Activated naive CD4-positive, alpha-beta T cell treated with anti-CD3 and anti-CD28 coated beads for 36 hours (primary cell): ENCODE measurements at places on chromosomes 16 and 17.

GRCh38 chr17:67818110-67819002, 6.9 kb upstream of the BPTF start:
- no peak for DNase-seq

DNA sequence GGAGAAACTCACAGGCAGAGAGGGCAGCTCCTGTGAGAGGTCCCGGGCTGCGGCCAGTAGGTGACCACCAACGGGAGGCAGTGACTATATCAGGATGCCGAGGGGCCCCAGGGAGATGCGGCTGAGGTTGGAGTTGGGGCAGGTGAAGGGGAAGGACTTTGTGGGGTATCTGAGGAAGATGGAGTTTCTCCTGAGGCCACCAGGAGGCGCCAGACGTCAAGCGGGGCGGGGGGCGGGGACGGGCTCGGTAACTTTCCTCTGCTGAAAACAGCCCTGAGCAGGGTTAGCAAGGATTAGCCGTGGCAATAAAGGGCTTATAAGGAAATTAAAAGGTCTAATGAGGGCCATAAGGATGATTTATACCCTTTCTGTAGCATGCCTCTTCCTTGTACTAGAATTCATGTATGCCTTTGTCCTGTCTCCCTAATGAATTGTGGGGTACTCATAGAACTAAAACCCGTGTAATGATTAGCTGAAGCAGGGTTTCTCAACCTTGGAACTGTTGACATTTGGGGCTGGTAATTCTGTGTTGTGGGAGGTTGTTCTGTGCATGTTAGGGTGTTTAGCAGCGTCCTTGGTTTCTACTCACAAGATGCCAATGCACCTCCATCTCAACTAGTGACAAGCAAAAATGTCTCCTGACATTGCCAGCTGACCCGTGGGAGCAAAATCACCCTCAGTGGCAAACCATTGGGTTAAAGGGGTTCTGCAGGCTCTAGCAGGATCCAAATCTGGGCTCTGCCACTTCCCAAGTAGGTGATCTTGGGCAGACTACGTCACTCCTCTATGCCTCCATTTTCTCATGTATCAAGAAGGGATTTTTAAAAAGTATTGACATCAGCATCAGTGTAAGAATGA, 74.8 kb upstream of the GRIN2A start:
- DNase-seq, result peak; percentile 53

GRCh38 chr16:2458887-2459646, 842 bp upstream of the TEDC2 start:
- DNase-seq, result no peak

- DNase-seq, result peak; percentile 28
Observed at GRCh38 chr17:31654936-31655335, 204.1 kb downstream of the COPRS start.

GRCh38 chr16:89437251-89437987, 52.9 kb downstream of the ANKRD11 start:
- DNase-seq, result no peak

- DNase-seq, result no peak
Observed at GRCh38 chr16:17408296-17408695, 62.5 kb downstream of the XYLT1 start.

DNA sequence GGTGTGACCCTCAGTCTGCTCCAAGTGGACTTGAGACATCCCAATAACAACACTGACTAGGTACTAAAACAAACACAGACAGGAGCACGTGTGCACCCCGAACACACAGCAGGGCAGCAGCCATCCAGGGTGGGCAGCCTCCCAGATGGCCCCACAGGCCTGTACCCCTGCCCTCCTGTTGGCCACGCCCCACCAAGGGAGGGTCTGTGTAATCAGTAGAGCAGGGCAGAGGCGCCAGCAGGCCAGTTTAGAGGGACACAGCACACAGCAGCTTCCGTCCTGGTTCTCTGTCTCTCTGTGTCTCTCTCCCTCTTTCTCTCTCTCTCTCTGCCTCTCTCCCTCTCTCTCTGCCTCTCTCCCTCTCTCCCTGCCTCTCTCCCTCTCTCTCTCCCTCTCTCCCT, 21.4 kb downstream of the ACTG1 start:
- no peak for DNase-seq

DNA sequence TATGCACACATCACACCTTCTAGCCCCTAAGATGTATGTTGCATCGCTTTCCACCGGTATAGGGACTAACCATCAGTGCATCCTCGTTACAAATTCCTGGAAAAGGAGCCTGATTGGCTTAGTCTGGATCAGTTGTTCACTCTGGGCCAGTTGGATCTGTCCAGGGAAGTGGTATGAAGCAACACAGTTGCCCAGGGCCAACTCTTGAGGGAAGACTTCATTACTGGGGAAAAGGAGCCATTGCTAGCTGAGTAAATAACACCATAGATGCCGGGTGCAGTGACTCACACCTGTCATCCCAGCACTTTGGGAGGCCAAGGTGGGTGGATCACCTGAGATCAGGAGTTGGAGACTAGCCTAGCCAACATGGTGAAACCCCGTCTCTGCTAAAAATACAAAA, 275.2 kb upstream of the RBFOX1 start:
- DNase-seq, result no peak

- DNase-seq, result no peak
Observed at GRCh38 chr16:86632206-86632605, 53.9 kb downstream of the FOXL1 start.

DNA sequence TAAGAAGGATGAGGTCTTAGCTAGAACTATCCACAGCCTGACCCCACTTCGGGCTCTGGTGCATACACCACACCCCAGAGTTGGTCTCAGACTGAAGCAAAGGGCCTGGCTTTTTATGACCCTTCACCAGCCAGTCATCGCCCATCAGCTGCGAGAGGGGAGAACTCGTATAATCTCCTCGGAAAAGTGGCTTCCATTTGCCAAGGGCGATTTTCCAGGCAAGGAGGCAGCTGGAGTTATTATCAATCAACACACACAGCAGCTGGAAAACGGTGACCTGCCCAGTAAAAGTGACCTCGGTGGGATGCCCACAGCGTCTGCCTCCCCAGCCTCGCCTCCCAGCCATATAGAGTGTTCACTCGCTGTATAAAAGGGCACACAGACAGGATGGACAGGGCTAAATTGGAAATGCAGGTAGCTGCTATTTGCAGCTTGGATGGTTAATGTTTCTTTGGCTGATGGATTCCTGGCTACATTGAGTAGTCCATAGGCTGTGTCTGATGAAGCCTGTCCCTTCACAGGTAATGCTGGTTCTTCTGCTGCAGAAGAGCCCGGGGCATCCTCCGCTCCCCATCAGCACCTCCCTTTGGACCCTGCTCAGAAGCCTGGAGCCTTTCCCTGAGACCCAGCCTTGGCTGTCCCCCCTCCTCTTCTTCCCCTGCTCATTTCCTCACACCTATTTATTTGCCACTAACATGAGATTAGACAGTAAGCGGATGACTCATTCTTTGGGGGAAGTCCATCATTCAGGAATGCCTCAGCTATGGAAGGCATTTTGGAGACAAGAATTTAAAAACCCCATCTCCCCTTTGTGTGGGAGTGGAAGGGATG, 45.7 kb downstream of the TMEM186 start:
- DNase-seq, result no peak

- DNase-seq, result no peak
Observed at GRCh38 chr17:73249700-73250099, 12.0 kb downstream of the CPSF4L start.

DNA sequence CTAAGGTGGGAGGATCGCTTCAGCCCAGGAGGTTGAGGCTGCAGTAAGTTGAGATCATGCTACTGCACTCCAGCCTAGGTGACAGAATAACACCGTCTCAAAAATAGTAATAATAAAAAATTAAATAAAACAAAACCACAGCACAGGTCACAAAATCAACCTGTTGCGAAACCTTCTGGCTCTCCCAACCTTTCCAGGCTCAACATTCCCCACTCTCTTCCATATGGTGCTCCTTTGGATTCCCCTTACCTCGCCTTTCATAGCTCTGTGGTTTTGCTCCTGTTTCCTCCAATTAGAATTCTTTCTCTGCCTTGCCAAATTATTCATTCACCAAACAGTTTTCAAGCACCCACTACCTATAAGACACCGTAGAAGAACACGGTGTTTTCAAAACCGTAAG, 4.7 kb downstream of the ZDHHC7 start:
- no peak for DNase-seq

- no peak for DNase-seq
Observed at GRCh38 chr16:49964973-49965372, 60.1 kb upstream of the CNEP1R1 start.

DNA sequence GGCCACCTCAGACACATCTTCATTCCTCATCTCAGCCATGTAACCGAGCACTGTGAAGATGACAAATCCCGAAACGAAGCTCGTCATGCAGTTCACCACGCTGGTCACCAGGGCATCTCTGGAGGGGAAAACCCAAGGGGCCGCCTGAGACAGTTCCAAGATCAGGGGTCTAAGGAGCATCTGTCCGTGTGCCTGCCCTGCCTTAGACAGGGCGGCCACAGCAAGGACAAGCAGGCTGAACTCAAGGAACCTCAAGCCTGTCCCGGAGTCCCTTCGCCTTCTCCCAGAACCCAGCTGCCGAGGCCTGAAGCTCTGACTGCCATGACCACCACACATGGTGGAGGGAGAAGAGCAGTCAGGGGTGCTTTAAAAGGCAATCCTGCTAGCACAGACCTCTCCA, 22.7 kb downstream of the SLC6A4 start:
- no peak for DNase-seq

- no peak for DNase-seq
Observed at GRCh38 chr16:14109077-14109775, 38.1 kb downstream of the MRTFB start.

GRCh38 chr17:58447039-58447975, 30.0 kb upstream of the RNF43 start:
- DNase-seq, result peak; percentile 86

DNA sequence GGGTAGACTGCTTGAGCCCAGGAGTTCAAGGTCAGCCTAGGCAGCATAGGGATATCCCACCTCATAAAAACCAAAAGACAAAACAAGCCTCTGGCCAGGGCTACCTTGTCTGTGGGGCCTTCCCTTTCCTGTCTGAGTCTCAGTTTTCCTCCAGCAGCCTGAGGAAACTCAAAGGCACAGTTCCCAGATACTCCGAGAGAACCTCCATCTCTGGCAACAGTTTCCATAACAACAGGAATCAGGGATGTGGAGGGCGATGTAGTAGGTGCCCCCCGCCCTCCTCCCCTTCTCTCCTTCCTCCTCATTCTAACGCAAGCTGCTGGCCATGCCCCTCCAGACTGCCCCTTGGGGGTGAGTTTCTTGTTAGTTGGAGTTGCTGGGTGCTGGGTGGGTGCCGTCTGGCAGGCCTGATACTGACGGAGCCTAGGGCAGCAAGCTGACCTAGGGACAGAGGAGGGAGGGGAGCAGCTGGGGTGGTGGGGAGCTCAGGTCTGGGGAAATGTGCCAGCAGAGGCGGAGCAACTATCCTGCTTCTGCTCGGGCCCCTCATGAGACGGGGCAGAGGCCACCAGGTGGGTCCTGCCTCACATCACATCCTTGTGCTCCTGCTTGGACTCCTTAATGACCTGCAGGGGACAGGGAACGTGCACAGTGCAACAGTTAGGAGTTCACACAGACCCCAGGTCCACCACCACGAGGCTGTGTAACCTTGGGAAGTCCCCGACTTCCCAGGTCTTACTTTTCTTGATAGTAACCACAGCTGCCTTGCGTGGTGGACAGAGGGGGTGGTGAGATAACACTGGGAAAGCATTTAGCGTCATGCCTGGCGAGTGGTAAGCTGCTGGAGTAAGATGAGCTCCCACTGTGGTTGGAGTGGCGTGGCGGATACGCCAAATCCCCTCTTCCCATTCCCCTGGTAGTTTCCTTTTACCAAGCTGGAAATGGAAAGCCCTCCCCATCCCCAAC, 7.8 kb upstream of the EFTUD2 start:
- DNase-seq, result no peak

GRCh38 chr17:74646231-74646630, 22.7 kb upstream of the CD300E start:
- no peak for DNase-seq

DNA sequence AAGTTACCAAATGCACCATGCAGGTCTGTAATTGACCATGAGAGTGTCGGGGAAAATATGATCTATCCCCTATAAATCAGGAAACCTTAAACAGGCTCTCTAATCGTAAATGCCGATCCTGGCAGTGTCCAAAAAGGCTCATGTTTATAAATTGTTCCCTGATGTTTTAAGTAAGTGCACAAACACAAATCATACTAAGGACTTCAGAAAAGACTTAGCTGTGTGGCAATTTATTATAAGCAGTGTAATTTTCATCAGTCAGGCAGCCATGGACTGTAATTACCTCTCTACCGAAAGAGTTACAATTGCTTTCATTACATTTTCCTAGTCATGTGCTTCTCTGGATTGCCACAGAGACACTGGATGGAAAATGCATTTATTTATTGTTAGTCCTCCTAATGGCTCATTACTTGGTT, 73.4 kb upstream of the COX10 start:
- DNase-seq, result no peak

DNA sequence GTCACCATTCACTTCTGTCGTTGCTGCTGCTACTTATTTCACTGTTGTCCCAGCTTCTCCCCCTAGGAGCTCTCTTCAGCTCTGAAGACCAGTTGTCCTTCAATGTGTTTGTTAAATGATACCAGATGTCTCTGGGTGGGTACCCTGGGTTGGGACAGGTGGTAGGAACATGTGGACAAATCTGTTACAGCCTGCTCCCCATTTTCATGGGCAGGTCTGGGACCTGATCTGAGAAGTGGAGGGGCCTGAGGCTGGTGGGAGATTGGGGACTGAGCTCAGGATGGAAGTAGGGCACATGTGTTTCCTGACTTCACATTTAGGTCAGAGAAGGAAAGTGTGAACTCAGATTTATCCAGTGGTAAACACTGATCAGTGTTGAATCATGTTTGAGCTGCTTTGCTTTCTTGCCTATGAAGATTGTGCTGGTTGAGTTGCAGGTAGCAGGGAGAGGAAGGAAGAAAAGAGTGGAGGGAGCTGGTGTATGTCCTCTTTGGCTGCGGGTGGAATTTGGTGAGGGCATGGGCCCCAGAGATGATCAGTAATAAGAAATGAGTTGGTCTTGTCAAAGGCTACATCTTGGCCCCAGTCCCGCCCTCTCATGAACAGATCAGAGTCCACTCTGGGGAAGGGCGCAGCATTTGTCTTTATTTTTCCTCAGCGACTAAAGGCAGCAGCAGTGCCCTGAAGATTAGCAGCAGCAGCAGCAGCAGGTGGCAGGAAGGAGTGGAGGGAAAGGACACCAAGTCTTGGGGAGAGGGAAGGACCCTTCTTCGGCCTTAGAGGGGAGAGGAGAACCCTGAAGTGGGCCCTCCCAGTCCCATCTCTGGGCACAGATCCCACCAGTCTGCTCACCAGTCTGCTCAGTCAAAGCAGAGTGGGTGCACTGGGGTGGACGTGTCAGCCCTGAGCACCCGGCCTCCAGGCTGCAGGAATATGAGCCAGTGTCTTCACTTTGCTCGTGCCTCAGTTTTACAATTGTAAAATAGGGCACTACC, 6.1 kb upstream of the EFTUD2 start:
- no peak for DNase-seq
